ENCODE measurements at places on chromosomes 4 and X.
A peak's percentile ranks its signal among the peaks of the same experiment; 100 is the strongest.

DNA sequence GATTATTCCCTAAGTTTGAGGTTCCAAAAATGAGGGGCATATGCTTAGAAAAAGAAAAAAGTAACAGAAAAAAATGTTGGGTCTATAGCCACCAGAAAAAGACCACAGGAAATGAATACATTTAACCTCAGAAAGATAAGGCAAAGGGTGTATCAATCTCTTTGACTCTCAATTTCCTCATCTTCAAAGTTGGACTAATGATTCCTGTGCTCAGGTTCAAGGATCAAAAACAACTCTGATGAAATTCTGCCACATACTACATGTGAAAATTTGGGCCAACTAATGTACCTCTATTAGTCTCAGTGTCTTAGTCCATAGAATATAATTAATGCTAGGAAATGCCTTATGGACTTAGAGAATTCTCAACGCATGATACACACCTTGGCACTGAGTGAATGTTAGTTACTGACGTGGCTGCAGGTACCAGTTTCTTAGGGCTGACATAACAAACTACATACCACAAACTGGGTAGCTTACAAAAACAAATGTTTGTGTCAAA lies 257.7 kb downstream of the ANKRD50 start:
- no peak for DNase-seq

GRCh38 chr4:119136546-119136945 lies 914 bp downstream of the MYOZ2 start:
- DNase-seq = no peak

GRCh38 chrX:20414066-20414465 lies 147.4 kb upstream of the RPS6KA3 start:
- DNase-seq = no peak

GRCh38 chr4:88919056-88919455 lies 137.9 kb downstream of the FAM13A start:
- DNase-seq = no peak

DNA sequence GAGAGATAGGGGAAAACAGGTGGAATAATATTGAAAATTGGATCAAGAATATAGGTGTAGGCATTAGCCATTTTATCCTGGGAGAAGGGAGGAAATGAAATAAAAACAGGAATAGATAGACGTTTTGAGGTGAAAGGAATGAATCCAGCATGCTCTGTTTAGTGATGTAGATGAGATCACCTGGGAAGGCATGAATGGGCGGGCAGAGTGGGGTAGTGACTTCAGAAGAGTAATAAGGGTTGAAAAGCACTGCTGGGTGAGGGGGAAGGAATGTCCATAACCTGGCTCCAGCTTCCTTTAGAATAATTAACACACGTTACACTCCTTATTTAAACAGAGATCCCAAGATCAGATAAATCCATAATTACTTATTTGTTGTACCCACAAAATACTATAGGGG lies 191.1 kb upstream of the ANXA3 start:
- no peak for DNase-seq

GRCh38 chr4:169410839-169411770 lies 140.3 kb upstream of the SH3RF1 start:
- peak; percentile 63 for DNase-seq

- peak; percentile 56 for DNase-seq
Observed at GRCh38 chr4:87375719-87376291, 15.2 kb downstream of the HSD17B11 start.

- no peak for DNase-seq
Observed at GRCh38 chr4:7933651-7934510, 5.8 kb downstream of the AFAP1 start.

DNA sequence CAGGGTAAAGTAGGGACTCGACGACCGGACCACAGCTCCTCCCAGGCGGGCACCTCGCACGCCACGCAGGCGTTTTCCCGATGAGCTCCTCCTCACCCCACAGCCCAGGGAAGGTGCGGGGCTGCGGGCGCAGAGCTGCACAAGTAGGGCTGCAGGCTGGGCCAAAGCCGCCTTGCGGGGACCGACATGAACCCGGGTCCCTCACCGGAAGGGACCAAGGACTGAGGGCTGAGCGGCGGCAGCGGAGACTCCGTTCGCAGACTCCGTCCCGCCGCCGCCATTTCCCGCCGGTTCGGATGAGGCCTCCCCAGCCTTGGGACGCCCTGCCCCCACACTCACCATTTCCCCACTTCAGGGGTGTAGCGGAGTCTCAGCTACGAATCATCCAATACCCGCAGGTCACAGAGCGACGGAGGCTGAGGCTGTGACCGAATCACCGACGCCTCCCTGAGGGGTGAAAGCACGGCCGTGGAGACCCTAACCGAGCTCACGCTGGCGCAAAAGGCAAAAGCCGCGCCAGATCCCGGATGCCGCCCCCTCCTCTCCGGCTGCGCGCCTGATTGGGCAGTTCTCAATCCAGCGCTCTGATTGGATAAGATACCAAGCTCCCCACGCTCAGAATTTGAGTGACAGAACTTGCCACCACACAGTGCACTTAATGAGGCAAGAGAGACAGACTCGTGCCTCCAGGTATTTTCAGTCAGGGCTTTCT lies at the start of gene ZNF732:
TSS of gene ZNF732 (minus strand) at position 506 of the 712 bp plus-strand sequence. CDS start at position 342, 164 bp downstream.
- peak; percentile 25 for DNase-seq

DNA sequence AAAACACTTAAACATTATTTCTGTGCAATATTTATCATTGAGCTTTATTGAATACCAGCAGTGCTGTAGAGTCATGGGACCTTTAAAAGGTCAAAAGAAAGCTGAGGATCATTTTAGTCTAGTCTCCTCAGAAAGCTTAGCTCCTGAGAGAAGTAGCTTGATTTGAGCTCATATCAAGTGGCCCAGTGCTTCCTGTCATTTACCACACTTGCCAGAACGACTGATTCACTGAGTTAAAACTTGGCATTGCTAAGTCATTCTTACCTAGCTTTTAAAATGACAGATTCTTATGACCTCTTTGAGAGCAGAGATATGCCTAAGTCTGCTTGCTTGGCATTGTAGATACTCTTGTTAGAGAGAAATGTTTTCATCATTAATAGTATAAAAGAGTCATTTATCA lies 15.2 kb downstream of the SEPTIN11 start:
- DNase-seq = no peak

DNA sequence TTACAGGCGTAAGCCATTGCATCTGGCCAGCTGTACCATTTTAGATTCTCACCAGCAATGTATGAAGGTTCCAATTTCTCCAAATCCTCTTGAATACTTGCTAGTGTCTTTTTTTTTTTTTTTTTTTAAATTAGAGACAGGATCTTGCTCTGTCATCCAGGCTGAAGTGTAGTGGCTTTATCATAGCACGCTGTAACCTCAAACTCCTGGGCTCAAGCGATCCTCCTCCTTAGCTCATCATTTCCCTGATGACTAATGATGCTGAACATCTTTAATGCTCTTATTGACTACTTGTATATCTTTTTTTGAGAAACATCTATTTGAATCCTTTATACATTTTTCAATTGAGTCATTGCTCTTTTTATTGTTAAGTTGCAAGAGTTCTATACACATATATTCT lies 40.3 kb downstream of the HDAC8 start:
- no peak for DNase-seq

GRCh38 chrX:79231662-79232061 lies 87.2 kb downstream of the GPR174 start:
- no peak for DNase-seq

GRCh38 chrX:107672955-107673378 lies 44.7 kb downstream of the PRPS1 start:
- DNase-seq = peak; percentile 29

- no peak for DNase-seq
Observed at GRCh38 chr4:179662522-179662921, 2220.3 kb upstream of the AGA start.

DNA sequence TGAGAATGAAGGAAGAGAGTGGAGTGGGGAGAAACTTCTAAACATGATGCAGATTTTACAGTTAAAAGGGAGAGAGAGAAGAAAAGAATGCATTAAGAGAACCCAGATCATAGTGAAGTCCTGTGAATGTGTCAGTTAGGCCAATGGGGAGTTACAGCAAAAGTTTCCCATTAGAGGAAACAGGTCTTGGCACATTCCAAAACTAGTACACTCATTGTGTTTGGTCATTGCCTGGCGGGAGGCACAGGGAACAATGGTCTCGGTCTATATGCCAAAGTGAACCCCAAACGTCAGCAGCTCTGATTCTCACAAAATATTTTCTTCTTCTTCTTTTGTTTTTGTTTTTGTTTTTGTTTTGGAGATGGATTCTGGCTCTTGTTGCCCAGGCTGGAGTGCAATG lies 284.5 kb upstream of the CTSO start:
- DNase-seq = no peak

- no peak for DNase-seq
Observed at GRCh38 chr4:101251261-101251660, 96.1 kb downstream of the PPP3CA start.

DNA sequence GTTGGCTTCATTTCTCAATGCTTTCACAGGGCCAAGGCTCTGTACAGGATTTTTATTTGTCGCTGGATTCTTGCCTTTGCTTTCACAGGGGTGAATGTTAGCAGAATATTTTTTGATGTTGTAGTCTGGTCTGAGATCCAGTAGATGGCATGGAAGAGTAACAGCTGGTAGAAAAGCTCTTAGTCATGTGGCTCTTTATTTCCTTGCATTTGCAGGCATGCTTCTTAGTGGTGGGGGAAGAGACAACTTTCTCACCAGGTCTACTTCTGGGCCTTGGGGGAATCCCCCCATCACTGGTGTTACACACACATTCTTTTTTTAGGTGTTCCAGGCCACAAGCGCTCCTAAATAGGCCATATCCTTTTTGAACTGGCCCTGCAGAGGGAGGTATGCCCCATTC lies 58.2 kb upstream of the DKK2 start:
- DNase-seq = peak; percentile 20

GRCh38 chr4:52848254-52848653 lies 13.9 kb upstream of the RASL11B start:
- no peak for DNase-seq

- no peak for DNase-seq
Observed at GRCh38 chr4:148842843-148843242, 400.6 kb upstream of the NR3C2 start.

DNA sequence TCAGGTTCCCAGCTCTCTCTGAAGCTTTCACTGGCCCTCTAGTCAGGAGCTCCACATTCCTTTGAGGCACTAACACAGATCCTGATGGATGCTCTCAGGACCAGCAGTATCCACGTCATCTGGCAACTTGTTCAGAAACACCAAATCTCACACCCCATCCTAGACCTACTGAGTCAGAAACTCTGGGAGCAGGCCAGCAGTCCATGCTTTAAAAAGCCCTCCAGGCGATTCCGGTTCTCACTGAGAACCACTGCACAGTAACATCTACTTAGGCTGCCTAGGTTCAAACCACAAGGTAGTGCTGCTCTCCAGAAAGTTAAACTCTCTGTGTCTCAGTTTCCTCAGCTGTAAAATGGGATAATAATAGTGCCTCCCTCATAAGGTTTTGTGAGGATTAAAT lies 55.3 kb downstream of the CCDC158 start:
- DNase-seq = no peak

- DNase-seq = no peak
Observed at GRCh38 chr4:105453550-105454205, 20.2 kb downstream of the PPA2 start.

- peak; percentile 54 for DNase-seq
Observed at GRCh38 chr4:75715105-75715799, 9.1 kb upstream of the USO1 start.

DNA sequence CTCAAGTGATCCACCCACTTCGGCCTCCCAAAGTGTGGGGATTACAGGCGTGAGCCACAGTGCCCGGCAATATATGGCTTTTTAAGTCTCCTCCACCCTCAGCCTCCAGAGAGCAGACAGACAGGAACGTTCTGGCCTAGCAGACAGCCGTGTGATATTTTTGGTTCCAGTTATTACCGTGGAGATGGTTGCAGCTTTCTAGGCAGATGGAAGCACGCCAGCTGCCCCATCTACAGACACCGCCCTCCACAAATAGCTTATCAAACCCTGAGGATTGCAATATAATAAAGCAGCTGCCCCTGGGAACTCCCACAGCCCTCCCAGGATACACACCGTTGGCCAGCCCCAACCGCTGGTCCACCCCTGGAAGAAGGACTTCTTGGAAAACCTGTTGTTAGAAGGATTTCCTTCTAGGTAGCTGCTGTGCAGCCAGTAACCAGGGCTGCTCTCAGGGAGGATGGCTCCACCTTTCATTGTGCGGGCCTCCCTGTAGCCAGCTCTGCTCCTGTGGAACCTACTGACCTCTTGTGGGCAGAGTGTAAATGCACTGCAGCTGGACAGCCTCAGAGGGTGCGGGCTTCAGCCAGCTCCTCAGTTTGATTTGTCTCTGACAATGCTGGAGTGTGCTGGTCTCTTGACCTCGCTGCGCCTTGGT lies 44.0 kb downstream of the SLC25A5 start:
- peak; percentile 32 for DNase-seq

GRCh38 chr4:109077505-109077904 lies 225.0 kb downstream of the COL25A1 start:
- DNase-seq = no peak

GRCh38 chr4:105631818-105632400 lies 76.6 kb downstream of the INTS12 start:
- no peak for DNase-seq

DNA sequence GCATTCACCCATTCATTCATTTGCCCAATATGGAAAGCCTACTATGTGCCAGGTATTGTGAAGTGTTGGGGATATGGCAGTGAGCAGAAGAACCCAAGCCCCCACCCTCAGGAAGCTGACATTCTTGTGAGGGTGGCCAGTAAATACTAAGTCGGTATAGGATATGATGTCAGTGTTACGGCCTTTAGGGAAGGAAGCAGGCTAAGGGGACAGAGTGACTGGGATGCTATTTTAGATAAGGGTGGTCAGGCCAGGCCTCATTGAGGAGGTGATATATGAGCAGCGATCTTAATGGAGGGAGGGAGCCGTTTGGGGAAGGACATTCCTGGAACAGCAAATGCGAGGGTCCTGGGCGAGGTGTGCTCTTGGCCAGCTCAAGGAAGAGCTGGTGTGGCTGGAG lies 2.0 kb downstream of the ATP6AP1 start:
- DNase-seq = no peak

DNA sequence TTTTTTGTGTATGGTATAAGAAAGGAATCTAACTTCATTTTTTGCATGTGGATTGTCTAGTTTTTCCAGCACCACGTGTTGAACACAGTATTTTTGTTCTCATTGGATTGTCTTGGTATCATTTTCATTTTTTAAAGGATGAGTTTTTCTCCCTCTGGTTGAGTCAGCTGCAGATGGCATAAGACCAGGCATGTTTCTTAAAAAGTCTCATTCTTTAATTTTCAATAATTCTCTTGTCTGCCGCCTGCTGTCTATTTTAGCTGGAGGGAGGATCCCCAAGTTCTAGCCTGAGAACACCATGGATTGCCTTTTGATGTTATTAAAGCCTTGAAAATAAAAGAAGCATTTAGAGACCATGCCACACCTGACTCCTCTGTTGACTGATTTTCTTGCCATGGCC lies 263.8 kb downstream of the ARHGAP24 start:
- no peak for DNase-seq

- DNase-seq = no peak
Observed at GRCh38 chr4:55098456-55099204, 26.8 kb downstream of the KDR start.

GRCh38 chr4:88070031-88070430 lies 62.6 kb downstream of the PKD2 start:
- no peak for DNase-seq

DNA sequence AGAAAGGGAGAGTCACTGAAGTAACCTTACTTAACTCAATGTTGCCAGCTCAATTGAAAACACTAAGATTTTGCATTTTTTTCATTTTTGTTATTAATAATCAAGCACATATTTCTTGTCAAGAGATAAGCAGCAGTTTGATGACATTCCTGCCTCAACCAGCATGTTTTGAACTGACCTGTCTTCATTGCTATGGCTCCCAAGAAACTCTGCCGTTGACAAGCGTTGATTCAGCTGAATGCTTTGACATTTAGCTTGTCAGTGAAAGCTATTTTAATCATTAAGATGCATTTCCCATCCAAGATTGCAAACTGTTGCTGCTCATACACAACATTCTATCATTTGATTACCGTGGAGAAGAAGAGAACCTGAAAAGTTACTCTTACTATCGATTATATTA lies 5.9 kb downstream of the NAA11 start:
- no peak for DNase-seq
